Activated naive CD8-positive, alpha-beta T cell treated with anti-CD3 and anti-CD28 coated beads, Interleukin-2, amount 50 U/mL, for 16 hours (primary cell): ENCODE measurements at places on chromosomes 12 and 14.

DNA sequence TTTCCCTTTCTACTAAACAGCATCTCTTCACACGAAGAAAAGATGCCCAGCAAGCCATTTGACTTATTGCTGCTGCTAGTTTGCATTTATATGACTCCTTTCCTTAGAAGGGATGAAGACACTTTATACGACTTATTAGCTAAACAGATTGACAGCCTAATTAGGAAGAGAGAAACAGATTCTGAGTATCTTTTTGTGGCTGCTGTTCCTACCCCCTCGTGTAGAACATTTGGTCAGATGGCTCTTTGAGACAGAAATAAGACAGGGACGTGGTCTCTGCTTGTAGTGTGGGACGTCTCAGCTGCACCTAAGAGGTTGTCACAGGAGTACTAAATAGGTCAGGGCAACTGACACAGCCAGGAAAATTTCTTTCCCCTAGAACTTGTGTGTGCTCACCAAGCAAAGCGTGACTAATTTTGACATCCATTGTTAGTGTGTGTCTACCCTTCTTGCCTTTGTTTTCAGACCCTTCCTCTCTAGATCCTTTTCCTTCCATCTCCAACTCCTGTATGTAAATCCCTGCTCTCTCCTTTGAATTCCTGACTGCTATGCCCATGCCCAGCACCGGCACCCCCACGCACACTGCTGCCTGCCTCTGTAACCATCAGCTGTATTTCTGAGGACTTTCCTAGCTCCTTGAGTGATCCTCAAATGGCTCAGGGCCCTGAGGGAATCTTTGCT is 83.2 kb downstream of the DAD1 start:
- DNase-seq, result no peak

GRCh38 chr14:31568671-31569070 is 7.5 kb downstream of the NUBPL start:
- no peak for DNase-seq

GRCh38 chr12:40829738-40830144 is 137.5 kb downstream of the CNTN1 start:
- DNase-seq, result no peak

DNA sequence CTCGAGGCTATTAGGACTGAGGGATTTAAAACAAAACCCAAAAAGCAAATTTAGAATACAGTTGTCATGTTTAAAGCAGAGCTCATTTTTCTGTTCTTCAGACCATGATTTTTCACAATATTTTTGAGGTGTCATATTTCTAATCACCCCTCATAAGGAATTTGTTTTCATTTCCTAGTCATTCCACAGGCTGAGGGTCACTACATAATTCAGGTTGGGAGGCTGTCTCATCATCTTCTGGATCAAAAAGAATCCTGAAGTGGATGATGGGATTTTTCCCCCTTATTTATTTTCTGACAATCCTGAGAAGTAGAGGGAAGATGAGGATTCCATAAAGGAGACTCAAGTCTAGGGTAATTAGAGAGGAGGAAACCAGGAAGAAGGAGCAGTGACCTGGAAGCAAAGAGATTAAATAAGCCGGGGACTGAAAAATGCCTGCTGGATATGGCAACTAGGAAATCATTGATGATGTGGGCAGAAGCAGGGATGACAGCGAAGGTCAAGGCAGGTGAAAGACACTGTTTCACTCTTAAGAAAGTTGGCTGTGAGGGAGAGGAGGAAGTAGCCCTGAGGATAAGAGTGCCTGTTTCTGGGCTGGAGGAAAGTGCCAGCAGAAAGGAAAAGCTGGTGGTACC is 9.0 kb upstream of the PCNX1 start:
- DNase-seq, result no peak

DNA sequence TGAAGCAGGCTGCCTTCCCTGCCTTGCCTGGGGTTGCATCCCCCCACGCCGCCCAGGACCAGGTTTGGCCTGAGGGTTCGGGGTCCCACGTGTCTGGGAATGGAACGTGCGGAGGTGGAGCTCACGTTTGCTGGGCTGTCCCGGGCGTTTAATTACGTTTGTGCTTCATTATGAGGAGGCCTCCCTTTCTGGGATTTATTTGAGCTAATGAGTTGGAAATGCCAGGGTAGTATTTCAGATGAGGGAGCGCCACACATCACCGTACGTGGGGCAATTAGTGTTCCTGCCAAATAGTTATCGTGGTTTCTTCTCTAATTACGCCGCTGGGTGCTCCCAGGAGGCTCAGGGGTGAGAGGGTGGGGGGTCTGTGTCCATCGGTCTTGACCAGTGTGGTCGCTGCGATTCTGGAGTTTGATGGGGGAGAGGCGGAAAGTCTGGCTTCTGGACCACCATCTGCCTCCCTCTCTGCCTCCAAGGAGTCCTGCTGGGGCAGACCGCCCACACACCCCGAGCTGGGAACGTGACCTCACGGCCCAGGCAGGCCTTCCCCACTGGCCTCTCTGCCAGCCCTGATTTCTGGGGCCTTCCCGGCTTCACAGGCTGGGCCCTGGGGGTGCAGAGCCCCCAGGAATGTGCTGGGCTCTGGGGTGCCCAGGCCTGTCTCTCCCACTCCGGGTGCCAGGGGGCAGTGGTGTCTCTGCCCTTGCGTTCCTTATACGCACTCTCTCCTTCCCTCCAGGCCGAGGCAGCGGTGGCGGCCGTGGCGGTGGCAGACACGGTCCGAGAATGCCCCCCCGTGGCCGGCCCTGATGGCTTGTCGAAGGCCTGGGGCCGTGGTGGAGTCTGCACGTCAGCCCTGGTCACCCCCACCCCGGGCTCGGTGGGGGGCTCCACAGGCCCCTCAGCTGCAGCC is 18.9 kb downstream of the KIF26A start:
- DNase-seq, result no peak

DNA sequence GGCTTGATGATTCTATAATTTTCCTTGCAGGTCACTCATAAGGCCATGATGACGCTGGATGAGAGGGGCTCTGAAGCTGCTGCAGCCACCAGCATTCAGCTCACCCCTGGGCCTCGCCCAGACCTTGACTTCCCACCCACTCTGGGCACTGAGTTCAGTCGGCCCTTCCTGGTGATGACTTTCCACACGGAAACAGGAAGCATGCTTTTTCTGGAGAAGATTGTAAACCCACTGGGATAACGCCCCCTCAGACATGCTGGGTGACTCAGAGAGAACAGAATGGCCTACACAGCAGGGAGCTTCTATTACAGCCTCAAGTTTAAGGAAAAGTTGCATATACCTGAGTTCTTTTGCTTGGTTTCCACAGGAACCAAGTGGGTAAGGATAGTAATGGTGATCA is 34.3 kb downstream of the SERPINA3 start:
- no peak for DNase-seq

DNA sequence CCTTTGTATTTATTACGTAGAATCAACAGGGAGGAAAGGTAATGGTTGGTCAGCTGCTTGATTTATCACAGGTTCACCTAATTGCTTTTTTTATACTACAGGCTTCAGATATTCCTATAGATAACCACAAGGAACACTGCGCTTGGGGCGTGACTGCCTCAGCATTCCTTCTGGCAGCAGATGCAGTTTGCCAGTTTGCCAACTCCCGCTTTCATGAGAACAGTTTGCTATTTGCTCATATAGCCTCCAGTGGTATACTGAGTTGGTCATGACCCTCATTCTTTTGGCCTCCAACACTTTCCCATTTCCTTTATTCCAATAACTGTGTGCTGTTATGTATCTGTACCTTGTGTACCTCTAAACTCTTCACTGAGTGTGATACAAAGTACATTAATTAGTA is 38.6 kb upstream of the ACSM4 start:
- no peak for DNase-seq

DNA sequence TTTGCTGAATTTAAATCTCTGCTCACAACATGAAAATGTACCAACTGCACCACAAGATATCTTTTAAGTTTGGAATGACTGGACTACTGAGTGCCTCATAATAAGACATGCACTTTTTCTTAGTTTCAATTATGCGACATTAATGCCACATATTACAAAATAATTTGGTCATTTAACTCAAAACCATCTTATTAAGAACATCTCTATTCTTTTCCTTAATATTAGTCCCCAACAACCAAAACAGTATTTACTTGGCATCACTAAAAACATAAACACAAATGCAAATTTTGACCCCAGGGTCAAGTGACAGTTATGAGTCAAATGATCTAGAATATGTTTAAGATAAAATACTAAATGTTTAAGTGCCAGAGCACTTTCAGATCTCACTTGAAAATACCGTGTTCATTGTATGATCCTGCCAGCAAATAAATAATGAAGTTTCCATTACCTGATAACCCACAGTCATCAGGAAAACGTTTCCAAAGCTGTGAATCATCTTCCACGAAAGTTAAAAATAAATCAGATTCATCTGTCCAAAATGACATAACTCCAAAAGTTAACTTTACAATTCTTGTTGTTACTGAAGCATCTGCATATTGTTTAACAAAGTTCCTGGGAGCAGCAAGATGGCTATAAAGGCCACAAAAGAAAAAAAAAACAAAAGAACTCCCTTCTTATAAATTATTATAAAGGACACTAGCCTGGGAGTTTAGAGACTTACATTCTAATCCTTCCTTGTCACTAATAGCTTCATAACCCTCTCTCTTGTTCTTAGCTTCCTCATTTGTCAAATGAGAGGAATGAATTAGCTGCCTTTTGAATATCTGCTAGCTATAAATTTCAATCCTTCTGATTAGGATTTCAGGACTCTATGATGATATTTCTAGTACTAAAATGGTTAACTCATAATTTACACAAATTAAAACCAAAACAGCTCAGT is 30.5 kb upstream of the AP4S1 start:
- DNase-seq, result no peak
